ENCODE measurements at places on chromosomes 16 and 17.

- DNase-seq = no peak
Observed at GRCh38 chr17:4247971-4248388, 15.8 kb downstream of the ANKFY1 start.

GRCh38 chr17:83079352-83079747 lies at the start of gene METRNL:
TSS of gene METRNL (plus strand) at chr17:83079609. CDS start at chr17:83079816, 207 bp downstream.
- peak; percentile 87 for DNase-seq

- DNase-seq = no peak
Observed at GRCh38 chr17:76272541-76273444, 7.6 kb downstream of the UBALD2 start.

DNA sequence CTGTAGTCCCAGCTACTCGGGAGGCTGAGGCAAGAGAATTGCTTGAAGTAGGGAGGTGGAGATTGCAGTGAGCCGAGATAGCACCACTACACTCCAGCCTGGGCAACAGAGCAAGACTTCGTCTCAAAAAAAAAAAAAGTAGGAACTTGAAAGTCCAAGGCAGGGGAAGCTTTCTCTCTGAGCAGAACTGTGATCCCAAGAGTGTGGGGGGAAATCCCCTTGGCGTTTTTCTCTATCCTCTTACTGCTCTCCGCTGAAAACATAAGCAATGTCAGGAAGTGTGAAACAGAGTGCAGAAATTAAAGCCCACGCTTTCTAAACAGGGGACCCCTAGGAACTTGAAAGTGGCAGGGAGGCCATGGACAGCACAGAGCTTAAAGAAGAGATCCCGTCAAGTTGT lies 9.8 kb upstream of the CMTM3 start:
- DNase-seq = no peak

GRCh38 chr16:67150833-67151396 lies at the start of gene B3GNT9:
TSS of gene B3GNT9 (minus strand) at chr16:67150998. CDS start at chr16:67150485, 513 bp downstream.
- DNase-seq = peak; percentile 86

GRCh38 chr17:50337956-50338355 lies 8.0 kb upstream of the XYLT2 start:
- no peak for DNase-seq

- DNase-seq = peak; percentile 12
Observed at GRCh38 chr16:84268291-84269040, 26.2 kb upstream of the WFDC1 start.

DNA sequence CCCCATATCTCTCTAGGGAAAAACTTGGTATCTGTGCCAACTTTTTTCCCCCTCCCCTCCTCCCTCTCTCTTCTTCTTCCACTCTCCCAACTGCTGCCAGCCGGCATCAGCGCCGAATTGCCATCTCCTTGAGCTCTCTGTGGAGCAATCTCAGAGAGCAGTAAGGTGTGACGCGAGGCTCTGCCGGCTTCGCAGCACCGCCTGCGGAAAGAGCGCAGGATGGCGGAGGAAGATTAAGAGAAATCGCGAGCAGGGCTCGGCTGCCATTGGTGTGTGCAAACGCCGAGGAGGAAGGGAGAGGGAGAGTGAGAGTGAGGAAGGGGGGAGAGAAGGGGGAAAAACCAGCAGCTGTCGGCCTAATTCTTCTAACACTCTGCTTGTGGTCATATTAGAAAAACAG lies 44.2 kb downstream of the NEUROD2 start:
- DNase-seq = peak; percentile 71

- DNase-seq = no peak
Observed at GRCh38 chr16:72886346-72886974, 161.5 kb downstream of the ZFHX3 start.

DNA sequence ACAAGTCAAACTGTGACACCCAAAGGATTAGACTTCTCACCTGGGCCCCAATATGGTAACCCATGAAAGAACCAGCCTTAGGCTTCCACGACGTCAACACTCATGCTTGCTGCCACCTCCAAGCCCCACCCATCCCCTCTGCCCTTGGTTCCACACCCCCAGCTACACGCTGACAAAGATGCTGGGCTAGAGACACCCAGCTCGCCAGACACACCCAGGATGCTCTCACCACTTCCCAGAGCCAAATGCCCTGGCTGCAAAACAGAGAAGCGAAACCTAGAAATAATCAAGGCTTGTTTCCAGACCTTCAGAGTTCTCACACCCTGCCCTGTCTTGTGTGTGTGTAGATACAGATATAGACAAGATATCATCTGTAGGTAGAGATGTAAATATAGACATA lies 26.0 kb upstream of the ADCY9 start:
- DNase-seq = no peak

- DNase-seq = no peak
Observed at GRCh38 chr16:21619765-21620425, 20.5 kb downstream of the METTL9 start.

DNA sequence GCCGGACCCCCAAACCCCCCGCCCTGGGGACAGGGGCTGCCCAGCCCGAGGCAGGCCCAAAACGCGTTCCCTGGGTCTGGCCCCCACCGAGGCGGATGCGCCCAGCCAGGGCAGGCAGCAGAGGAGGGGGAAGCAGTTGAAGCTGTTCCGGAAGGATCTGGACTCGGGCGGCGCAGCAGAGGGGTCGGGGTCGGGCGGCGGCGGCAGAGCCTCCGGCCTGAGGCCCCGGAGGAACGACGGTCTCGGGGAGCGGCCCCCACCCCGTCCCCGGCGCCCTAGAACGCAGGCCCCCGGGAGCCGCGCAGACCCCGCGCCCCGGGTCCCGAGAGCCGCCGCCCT lies 22.9 kb upstream of the ZFPM1 start:
- DNase-seq = no peak

DNA sequence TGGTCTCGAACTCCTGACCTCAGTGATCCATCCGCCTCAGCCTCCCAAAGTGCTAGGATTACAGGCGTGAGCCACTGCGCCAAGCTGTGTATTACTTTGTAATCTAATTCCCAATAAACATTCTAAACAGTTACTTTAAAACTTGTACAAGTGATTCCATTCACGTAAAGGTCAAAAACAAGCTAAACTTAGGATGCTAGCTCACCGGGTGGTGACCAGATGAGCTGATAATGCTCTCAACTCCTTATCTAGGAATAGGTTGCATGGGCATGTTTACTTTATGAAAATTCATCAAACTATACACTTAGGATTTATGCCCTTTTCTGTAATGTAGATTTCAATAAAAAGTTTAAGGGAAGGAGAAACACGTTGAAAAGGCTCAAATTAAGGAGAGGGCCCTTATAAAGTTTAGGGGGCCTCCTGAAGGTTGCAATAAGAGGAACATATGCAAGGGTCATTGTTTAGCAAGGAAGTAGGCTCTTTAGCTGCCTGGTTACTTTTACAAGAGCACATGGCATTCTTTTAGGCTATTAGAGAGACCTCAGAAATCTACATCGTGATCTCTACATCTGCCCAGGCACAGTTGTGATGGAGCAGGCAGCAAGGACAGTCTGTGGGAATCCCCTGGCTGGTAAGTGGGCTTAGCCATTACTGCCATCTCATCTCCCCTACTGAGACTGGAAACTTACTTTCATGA lies 13.3 kb downstream of the CDR2 start:
- no peak for DNase-seq

DNA sequence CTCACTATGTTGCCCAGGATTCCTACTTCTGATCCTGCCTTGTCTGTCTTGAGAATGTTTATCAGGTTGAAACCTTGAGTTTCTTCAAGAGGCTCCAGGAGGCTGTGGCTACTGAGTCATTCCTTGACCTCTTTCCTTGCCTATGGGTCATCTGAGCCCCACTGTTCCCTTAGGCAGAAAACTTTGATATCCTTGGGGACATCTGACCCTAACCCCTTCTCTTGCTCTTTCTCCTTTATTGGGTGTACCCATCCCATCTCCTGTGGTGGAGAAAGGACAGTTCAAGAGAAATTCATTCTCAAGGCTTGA lies 12.5 kb downstream of the ARL4D start:
- DNase-seq = no peak

DNA sequence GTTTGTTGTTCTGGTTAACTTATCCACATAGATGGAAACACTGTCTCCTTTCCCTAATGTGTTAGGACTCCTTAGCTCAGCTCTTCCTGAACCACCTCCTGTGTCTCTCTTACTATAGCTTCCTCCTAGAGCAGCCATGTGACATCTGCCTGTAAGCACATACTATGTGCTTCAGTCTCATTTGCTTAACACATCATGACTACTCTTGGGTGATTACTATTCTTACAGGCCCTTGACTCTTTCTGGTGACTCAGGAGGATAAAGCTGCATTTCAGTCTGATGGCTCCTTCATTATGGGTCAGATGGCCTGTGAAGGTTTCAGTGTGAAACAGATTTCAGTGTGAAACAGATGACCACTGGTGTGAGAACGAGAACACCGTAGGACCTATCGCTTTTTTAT lies 320 bp upstream of the KRTAP4-2 start:
- no peak for DNase-seq

GRCh38 chr16:30414159-30414558 lies 6.8 kb downstream of the ZNF771 start:
- DNase-seq = no peak

DNA sequence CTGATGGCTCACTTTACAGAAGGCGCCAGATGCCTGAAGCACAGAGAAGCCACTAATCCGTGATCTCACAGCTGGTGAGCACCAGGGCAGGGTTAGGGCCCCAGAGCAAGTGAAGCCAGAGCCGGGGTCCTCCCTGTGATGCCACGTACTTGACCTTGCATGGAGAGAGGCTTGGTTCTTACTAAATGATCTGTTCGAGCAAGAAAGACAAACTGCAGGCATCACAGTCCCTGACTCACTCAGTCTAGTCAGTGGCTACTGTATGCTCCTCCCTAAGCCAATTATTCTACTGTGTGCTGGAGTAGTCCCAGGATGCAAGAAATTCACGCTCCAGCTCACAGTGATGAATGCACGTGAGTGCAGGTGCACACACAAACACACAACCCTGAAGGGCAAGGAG lies 55.4 kb downstream of the SDK2 start:
- no peak for DNase-seq

DNA sequence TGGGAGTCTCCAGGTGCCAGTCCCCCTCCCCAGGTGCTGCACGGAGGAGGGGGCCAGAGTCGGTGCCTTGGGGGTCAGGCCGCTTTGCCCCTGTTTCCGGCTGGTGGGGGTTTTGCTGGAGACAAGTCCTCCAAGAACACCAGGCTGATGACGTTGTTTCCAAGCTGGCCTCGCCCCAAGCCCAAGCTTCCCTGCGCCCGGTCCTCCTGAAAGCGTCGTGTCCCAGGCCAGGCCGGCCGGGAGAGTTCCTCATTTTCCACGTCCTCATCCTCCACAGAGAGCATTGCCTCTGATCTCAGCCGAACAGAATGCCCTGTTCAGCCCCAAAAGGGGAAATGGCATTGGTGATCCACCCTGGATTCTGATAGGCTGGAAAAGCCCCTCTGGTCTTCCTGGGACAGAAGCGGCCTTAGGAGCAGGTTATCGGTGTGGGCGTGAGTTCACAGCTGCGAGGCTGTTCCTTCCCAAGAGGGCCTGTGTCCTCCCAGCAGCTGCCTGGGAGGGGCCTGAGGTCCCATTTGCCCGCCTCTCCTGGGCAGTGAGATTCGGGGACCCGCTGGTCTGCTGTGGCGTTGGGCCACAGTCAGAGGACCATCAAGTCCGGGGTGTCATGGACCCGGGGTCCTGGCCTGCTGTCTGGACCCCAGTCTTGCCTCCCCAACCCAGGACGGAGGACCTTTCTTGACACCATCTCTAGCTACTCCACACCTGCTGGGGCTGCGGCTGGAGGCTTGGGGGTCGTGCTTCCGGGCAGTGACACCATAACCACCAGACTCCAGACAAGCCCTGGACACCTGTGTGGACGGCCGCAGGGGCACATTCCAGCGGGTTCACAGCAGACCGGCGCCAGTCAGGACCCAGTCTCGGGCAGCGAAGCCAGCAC lies 7.1 kb downstream of the SOX8 start:
- DNase-seq = no peak

All from neural progenitor cell (in vitro differentiated cells).